ENCODE measurements at places on chromosomes 5 and 9. TPM values are rescaled to one million over a fixed set of nuclear protein-coding genes. Genes with fewer than 3 reads are reported as not detected.

GRCh38 chr5:108028412-108028811 lies 353.5 kb downstream of the FBXL17 start:
- peak; percentile 33 for DNase-seq

GRCh38 chr5:7625740-7626139 lies 225.2 kb downstream of the CFAP90 start:
- no peak for DNase-seq

DNA sequence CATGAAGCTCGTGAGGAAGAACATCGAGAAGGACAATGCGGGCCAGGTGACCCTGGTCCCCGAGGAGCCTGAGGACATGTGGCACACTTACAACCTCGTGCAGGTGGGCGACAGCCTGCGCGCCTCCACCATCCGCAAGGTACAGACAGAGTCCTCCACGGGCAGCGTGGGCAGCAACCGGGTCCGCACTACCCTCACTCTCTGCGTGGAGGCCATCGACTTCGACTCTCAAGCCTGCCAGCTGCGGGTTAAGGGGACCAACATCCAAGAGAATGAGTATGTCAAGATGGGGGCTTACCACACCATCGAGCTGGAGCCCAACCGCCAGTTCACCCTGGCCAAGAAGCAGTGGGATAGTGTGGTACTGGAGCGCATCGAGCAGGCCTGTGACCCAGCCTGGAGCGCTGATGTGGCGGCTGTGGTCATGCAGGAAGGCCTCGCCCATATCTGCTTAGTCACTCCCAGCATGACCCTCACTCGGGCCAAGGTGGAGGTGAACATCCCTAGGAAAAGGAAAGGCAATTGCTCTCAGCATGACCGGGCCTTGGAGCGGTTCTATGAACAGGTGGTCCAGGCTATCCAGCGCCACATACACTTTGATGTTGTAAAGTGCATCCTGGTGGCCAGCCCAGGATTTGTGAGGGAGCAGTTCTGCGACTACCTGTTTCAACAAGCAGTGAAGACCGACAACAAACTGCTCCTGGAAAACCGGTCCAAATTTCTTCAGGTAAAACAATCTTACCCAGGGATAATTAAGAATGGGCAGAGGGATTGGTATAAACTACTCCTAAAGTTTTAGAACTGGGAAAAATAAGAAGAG lies 12.9 kb downstream of the ITGA1 start:
- DNase-seq = peak; percentile 67

GRCh38 chr9:38182321-38182720 lies 113.3 kb upstream of the SHB start:
- no peak for DNase-seq

DNA sequence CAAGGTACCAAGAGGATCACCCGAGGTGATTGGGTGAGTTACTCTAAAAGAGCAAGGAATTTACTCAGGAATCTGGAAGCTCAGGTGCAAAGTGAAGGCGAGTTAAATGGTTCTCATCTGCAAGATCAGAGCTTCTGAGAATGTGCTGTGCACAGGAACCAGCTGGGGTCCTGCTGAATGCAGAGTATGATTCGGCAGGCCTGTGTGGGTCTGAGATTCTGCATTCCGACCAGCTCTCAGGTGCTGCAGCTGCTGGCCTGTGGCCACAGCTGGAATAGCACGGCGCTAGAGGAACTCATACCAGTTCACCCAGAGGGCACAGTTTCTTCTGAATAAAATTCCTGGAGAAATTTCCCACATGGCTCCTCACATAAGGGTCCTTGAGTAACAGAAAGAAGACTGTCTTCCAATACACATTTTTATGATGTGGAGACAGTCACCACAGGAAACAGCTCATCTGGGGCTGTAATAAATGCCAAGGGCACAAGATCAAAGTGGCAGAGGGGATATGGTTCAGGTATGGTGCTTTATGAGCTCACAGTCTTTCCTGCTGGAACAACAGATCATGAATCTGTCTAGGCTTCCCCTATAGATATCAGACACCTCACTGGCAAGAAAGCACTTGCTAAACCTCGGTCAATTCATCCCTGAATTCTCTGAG lies 83.9 kb downstream of the PTPN3 start:
- DNase-seq = no peak

DNA sequence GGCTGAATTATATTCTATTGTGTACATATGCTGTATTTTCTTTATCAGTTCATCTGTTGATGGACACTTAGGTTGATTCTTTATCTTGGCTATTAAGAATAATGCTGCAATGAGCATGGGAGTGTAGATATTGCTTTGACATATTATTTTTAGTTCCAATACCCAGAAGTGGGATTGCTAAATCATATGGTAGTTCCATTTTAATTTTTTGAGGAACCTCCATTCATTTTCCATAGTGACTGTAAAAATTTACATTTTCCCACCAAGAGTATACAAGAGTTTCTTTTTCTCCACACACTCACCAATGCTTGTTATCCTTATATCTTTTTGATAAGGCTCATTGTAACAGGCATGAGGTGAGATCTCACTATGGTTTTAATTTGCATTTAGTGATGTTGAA lies 19.4 kb downstream of the JAK2 start:
- DNase-seq = no peak

DNA sequence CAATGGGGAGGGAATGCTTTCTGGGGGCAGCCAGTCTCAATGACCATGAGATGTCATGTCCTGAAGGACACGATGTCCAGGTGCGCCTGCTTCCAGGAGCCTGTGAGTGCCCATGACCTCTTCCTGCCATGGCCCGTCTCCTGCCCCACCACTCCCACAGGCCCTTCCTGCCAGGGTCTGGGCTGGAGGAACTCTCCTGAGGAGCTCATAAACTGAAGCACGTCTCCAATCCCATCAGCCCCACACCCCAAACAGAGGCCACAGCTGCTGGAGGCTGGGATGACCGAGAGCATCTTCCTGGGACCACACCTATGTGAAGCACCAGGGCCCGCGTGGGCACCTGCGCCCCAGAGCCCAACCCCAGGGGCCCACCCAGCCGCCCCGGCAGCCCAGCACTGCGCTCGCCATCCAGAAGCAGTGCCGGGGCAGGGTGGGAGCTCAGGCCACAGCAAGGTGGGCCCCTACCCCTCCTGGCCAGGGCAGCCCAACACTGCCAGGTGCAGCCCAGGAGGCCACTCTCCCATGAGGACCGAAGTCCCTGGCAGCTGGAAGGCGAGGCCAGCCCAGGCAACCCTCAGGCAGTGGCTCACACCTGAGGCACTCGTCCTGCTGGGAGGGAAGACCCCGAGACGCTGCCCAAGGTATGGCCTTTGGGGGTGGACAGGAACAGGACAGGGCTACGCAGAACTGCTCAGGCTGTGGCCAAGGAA lies 53.9 kb upstream of the UBAC1 start:
- DNase-seq = no peak

- peak; percentile 62 for DNase-seq
These were observed 22.8 kb downstream of the SMIM3 start for GRCh38 chr5:150801117-150801927.

Gene HRCT1
- 3.2 TPM for total RNA-seq

Gene NPR3
- total RNA-seq = 0.29 TPM

Gene FAM169A
- 6.6 TPM for total RNA-seq

Gene IFNB1
- not detected for total RNA-seq

Gene OR1J2
- 0.17 TPM for total RNA-seq

Gene IFNA17
- not detected for total RNA-seq
